ENCODE measurements at places on chromosomes 7 and 10.

- DNase-seq: no peak
Measured at GRCh38 chr7:92158660-92159575, 20.0 kb downstream of the LRRD1 start.

DNA sequence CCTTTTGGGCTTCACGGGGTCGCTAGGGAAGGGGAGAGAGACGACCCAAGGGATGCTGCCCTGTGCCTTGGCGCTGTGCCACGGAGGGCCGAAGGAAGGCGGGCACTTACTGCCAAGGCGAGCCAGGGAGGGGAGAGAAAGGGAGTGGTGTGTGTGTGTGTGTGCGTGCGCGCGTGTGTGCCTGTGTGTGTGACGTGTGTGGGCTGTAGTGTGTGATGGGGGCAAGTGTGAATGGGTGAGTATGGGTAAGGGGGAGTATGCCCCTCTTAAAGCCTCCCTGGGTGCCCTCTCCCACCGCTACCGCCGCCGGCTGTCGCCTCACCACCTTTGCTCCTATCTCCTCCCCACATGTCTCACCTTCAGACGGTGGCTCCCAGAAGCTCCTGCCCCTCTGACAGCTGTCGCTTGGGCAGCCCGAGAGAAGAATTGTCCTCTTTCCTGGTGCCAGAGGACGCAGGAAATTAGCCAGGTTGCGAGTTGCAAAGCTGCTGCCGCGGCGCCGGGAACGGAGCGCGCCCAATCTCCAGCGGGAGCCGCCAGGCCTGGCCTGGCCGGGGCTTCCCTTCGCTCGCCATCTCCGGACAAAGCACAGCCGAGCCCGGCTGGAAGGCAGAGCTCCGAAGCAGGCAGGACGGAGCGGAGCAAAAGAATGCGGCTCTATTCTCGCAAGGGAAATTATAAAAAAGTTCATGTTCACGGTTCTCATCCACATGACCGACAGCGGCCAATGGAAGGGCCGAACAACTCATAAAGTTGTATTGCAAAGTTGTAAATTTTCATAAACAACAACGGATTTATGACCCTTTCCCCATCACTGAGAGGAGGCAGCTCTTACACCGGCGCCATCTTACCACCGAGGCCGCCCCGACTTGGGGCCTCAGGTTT, at the start of gene HOXA3:
Gene HOXA3 (minus strand): TSS at position 653 of the 885 bp plus-strand sequence. CDS start 41,943 bp downstream, outside the sequence.
- DNase-seq: peak; percentile 96

- DNase-seq: peak; percentile 46
Measured at GRCh38 chr10:29857843-29858701, 201.3 kb downstream of the JCAD start.

GRCh38 chr7:7535691-7536090, at the start of gene COL28A1:
TSS of gene COL28A1 (minus strand) at chr7:7535873. CDS start at chr7:7532875, 2,998 bp downstream.
- no peak for DNase-seq

- DNase-seq: no peak
Measured at GRCh38 chr7:80255656-80256055, 121.0 kb downstream of the GNAI1 start.

- peak; percentile 88 for DNase-seq
Measured at GRCh38 chr7:92809760-92810573, 26.4 kb downstream of the CDK6 start.

- no peak for DNase-seq
Measured at GRCh38 chr7:66500087-66500486, 128.6 kb upstream of the KCTD7 start.

DNA sequence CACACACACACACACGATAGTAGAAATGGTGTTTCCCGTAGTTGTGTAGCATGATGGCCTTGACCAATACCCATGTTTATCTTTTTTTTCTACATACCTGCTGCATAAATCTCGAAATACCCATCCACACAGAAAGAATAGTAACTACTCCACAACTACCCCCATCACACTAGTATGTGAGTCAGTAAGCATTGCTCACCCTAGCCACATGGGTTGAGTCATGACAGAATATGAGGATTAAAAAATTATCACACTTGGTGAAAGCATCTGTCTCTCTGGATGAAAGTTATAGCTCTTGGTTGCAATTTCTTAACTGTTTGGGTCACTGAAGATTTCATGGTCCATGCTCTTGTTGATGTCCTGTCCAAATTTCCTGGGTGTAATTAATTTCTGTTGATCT, 103.4 kb upstream of the MDFIC start:
- no peak for DNase-seq

DNA sequence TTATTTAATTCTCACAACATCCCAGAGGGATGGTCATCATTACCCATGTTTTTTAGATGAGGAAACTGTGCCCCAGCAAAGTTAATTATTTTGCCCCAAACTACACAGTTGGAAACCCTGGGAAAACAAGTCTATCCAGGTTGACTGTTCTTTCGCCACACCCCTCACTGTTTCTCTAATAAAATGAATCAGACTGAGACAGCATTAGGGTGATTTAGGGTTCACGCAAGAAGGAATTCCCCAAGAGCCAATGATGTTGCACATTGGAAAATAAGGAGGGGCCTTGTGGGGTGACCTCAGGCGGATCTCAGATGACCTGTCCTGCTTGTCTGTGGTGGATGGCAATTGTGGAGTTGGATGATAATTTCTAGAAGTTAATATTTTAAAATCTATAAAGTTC, 135.7 kb upstream of the TBX20 start:
- DNase-seq: no peak

DNA sequence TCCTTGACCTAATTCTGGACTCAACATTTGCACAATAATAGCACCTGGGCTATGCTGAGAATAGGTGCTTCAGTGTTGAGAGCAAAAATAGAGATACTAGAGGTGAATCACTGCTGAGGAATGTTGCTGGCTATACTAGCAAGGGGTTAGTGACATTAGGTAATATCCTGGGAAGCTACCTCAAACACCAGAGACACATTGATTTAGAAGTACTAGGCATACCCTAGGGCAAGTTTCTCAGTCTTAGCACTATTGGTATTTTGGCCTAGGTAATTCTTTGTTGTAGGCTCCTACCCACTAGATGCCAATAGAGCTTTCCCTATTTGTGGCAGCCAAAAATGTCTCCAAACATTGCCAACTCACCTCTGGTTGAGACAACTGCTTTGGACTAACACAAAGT, 484.0 kb upstream of the MBL2 start:
- DNase-seq: no peak

DNA sequence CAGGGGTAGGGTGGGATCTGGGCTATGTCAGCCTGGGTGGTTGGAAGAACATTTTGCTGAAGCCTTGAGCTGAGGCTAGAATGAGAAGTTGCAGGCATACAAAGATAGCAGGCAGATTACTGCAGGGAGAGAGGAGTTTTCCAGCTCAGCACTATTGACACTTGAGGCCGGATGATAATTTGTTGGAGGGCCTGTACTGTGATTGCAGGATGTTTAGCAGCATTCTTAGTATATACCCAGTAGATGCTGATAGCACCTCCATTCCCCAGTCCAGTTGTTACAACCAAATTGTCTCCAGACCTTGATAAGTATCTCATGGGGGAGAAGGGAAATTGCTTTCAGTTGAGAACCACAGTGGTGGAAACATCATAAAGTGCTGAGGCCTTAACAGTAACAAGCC, 158.6 kb upstream of the CHRM2 start:
- no peak for DNase-seq

DNA sequence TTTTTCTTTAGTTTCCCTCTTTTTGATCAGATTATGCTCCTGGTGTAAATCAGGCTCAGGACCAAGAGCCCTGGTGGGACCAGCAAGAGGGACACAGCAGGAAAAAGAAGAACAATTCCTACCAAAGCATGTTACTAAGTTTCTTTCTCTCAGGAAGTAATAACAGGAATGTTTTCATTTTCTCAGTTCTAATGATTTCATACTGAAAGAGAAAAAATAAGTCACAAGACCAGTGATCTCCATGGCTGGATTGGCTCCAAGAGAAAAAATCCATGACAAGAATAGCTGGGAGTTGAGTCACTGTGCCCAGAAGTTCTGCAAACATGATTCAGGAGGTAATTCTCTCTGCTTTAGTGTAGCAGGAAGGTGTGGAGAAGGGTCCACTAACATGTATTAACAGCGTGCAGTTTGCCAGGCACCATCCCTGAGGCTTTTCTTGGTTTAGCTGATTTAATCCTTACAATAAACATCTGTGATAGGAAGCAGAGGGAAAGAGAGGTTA, 23.8 kb upstream of the IFIT2 start:
- no peak for DNase-seq

GRCh38 chr7:148058092-148058491, 532.5 kb upstream of the C7orf33 start:
- no peak for DNase-seq
